ENCODE measurements at places on chromosomes 6 and 20.

DNA sequence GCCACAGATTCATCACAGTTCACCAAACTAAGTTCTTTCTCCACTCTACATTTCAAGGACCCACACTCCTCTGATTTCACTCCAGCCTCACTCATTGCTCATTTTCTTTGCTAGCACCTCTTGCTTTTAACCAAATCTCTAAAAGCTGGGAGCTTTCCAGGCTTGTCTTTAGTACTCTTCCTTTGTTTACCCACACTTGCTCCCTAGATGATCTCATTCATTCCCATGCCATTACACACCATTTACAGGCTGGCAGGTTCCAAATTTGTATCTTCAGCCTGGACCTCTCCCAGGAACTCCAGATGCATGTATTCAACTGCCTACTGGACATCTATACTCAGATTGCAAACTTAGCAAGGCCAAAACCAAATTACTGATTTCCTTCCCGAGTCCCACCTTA lies 5.3 kb upstream of the GUCA1B start:
- no peak for DNase-seq

GRCh38 chr6:132400883-132401617 lies at the start of gene MOXD1:
Gene MOXD1 (minus strand): TSS chr6:132401475. CDS start chr6:132401426, 49 bp downstream.
- no peak for DNase-seq

GRCh38 chr6:22222469-22222868 lies 74.4 kb downstream of the PRL start:
- DNase-seq, result no peak

- DNase-seq, result no peak
Observed at GRCh38 chr6:166621114-166621540, 5.9 kb downstream of the RPS6KA2 start.

- DNase-seq, result no peak
Observed at GRCh38 chr20:35737865-35738333, 4.2 kb downstream of the RBM39 start.

DNA sequence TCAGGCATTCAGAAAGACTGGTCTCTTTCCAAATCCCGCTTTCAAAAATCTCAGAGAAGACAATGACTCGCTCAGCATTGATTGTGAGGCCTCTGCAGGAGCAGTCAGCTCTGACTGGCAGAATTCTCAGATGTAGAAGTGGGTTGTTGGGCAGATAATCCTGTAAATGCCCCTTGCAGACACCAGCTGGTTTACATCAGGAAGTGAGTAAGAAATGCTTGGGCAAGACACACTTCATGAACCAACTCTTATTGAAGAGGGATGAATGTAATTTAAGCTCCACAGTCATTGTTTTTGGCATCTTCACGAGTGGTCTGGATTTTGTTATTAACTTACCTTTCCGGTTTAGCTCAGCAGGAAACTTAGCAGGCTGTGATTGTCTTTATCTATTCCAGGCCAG lies 166.6 kb downstream of the PLCB4 start:
- no peak for DNase-seq

GRCh38 chr20:51510936-51511605 lies 31.4 kb downstream of the NFATC2 start:
- DNase-seq, result no peak

- no peak for DNase-seq
Observed at GRCh38 chr20:49043000-49043399, 3.1 kb upstream of the CSE1L start.

GRCh38 chr6:31293343-31293742 lies 21.5 kb upstream of the HLA-C start:
- no peak for DNase-seq

DNA sequence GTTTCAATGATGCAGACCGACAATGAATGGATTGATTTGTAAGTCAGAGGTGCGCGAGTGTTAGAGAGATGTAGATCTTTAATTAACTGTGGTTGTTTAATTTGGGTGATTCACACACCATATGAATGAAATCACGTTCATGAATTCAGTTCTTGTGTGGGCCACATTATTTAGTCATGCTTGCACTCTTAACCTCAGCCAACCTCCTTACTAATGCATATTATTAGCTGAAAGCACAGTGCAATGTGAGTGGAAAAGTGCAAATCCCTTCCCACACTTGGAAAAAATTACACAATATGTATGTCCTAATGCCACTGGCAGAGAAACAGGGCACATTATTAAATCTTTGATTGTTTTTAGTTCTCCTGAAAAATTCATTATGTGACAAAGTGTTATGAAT lies 512.5 kb downstream of the BCKDHB start:
- no peak for DNase-seq

- DNase-seq, result no peak
Observed at GRCh38 chr20:22815206-22815551, 219.9 kb upstream of the SSTR4 start.

- DNase-seq, result no peak
Observed at GRCh38 chr6:157464653-157465535, 83.9 kb downstream of the ZDHHC14 start.

DNA sequence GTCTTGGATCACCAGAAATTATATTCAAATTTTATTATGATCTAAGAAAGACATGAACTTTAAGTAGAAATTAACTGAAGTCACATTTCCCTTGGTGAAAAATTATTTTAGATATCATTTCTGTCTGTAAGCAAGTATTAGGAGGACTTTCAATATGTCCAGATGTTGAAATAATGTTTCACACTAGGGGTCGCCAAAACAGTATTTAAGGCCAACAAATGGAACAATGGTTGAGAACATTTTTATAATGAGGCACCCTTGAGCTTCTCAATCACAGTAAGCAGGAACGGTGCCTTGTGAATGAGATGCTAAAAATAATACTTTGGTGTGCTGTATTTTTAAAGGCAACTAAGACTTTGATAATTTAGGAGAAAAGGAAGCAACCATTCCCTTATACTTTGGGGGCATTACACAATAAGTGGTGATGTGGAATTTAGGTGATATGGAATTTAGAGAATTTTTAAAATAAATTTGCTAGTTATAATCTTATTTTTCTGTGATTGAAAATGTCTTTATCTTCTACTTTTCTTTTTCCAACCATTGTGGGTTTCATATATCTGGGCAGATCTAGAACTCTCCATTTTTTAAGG lies 9.6 kb upstream of the SF3B5 start:
- DNase-seq, result peak; percentile 86

- DNase-seq, result peak; percentile 11
Observed at GRCh38 chr6:31972709-31973350, 892 bp upstream of the DXO start.

- DNase-seq, result no peak
Observed at GRCh38 chr6:106906232-106906631, 68.3 kb downstream of the CD24 start.

DNA sequence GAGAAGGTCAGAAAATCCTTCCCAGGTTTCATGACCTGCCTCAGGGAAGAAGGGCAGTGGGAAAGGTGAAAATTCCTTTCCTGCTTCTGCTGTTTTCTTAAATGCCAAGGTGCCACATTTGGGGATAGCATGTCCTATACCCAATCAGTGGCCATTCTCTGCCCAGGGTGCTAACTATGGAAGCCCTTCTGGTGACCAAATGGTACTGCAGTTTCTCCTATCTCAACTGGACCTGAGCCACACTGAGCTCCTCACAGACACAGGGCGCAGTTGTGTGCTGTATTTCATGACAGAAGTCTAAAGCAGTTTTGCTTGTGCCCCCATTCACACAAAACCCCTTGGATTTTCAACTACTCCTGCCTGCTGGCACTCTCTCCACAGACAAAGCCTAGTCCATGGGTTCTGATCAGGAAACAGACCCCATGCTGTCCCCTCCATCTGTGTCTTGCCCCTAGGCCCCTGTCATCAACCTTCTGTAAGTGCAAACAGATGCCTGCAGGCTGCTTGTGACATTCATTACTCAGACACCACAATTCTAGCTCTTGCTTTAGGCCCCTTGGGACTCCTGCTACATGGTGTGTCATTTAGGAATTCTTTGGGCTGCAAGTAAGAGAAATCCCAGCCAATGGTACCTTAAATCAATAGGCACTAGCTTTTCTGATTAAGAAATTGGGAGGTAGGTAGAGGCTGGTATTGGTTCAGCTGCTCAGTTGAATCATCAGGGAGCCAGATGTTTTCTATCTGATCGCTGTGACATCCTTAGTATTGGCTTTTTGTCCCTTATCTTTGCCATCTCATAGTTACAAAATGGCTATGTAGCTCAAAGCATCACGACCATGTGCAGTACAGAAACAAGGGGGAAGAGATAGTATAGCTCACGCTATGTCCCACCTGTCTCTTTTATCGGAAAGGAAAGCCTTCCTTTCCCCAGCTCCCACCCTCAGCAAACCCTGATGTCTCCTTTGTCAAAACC lies 147.8 kb downstream of the CD83 start:
- no peak for DNase-seq

GRCh38 chr20:14882157-14882556 lies 544.7 kb upstream of the FLRT3 start:
- DNase-seq, result no peak

- DNase-seq, result no peak
Observed at GRCh38 chr6:34030831-34031624, 114.9 kb downstream of the GRM4 start.

DNA sequence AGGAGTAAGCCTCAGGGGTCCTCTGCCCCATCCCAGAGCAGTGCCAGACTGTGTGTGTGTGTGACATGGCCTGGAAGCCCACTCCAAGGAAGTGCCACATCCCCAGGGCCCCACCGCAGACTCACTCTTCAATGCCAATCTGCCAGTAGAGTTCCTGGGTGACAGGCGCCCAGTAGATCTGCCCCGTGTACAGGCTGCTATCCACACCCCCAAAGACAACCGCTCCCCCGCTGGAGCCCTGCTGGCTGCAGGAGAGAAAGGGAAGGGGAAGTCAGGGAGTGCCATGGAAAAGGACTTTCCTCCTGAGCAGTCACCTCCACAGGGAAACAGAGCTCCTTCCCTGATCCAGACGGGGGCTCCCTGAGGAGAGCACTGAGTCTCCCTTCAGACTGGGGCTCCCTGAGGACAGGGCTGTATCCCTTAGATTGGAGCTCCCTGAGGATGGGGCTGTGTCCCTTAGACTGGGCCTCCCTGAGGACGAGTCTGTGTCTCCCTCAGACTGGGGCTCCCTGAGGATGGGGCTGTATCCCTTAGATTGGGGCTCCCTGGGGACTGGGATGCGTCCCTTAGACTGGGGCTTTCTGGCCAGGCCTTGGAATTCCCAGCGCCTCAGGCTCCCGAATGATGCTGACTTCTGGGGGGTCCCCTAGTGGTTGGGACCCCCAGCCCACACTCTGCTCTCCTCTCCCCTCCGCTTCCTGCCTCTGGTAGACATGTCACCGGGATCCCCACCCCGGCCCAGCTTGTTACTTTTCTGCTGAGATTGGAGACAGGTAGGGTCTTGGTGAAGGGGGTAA lies 5.2 kb upstream of the TFEB start:
- DNase-seq, result no peak

DNA sequence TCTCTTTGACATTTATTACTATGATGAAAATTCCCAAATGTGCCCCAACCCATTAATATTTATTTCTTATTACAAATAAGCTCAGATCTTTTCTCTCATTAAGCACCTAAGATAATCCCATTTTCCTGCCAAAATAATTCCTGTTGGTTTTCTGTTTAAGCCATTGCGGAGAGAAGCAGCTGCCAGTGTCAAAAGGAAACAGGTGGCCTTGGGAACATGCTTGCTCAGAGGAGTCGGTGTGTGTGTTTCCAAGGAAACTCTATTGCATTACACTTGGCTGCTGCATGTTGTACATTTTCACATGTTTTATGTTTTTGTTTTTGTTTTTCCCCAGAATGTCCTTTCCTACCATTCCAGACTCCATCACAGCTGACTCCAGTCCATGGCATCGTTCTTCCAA lies 56.4 kb downstream of the CD24 start:
- no peak for DNase-seq

DNA sequence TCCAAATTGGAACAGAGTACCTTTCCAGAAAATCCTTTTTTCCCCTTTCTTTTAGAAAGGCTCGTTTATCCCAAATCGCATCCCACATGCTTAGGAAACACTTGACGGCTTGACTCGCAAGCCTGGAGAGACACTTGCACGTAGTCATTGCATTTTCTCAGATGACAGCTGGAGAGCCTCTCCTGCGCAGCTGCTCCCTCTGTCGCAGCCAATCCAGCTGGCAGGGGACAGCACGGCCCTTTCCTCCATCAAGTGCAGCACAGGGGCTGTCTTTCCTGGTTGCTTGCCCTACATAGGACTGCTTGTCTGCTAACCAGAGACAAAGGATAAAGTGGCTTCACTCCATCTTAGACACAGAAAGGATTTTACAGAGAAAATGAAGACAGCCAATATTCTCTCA lies 77.6 kb upstream of the RGS17 start:
- no peak for DNase-seq

DNA sequence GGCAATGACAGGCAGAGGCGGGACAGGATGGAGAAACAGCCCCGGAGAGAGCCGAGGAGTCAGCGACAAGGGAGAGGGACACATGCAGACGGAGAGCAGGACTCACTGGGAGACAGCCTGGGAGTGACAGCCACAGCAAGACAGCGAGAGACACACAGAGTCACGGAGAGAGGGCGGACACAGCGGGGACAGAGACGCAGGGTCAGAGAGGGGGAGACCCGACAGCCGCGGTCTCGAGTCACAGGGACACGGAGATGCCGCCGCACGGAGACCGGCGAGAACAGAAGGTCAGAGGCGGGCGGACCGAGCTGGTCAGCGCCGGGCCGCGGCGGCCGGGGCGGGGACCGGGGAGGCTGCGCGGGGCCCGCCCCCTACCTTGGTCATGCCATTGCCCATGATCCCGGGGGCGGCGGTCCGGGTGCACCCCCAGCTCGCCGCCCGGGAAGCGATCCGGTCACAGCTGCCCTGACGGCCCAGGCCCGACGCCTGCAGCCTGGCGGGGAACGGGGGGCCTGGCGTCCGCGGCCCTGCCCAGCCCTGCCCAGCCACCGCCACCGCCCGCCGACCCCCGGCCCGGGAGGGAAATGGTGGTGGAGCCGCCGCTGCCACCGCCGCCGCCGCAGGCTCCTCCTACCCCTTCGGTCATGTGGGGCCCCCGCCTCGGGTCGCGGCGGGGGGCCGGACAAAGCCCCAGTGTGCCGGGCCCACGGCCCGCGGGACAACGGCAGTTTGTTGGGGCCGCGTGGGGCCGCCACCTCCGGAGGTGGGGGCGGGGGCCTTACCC lies at the start of the genes DUSP15 and TTLL9:
DUSP15 (minus strand) TSS at position 586 of the 784 bp plus-strand sequence; CDS start at position 396, 190 bp downstream.
TTLL9 (plus strand) TSS at position 693 of the 784 bp plus-strand sequence. CDS start 493 bp downstream, outside the sequence.
- DNase-seq, result no peak

GRCh38 chr20:53334861-53335260 lies 258.8 kb downstream of the ZNF217 start:
- no peak for DNase-seq

GRCh38 chr20:57435498-57436222 lies 44.5 kb downstream of the RBM38 start:
- peak; percentile 41 for DNase-seq
